Hematopoietic multipotent progenitor cell treated with erythropoietin and hydrocortisone succinate and interleukin-3 and kit ligand, for 4 days (in vitro differentiated cells): ENCODE measurements at places on chromosomes 16 and 17.

DNA sequence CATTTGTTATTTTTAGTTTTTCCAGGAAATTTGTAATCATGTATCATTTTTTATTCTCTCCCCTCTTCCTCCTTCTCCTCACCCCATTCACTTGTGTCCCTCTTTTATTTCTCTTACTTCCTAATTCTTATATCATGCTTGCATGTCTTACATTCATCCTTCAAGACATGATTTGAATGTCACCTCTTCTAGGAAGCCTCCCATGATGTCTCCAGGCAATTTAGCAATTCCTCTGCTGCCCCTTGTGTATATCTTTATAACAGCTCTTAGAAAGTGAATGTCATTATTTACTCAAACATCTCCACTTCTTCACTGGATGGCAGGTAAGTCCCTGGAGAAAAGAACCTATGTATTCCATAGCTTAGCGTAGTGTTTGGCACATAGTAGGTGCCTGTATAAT, 7.8 kb downstream of the HNF1B start:
- peak; percentile 50 for DNase-seq

- peak; percentile 35 for DNase-seq
These were observed 18.3 kb downstream of the IL4R start for GRCh38 chr16:27332105-27332504.

DNA sequence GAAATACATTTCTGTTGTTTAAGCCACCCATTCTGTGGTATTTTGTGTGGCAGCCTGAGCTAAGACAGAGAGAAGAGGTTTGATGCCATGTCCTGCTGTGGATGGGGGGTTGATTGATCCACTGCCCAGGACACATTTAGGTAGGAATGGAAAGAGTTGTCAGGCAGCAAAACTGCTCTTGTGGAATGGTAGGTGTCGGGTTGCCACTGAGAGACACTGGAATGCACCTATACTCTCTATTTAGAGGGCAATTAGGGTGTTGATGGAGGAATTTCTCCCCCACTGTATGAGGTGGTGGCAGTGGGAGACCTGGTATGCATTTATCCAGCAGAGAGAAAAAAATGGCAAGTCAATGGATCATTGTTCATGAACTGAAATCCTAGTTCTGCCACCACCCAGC, 30.9 kb downstream of the CBLN1 start:
- no peak for DNase-seq

DNA sequence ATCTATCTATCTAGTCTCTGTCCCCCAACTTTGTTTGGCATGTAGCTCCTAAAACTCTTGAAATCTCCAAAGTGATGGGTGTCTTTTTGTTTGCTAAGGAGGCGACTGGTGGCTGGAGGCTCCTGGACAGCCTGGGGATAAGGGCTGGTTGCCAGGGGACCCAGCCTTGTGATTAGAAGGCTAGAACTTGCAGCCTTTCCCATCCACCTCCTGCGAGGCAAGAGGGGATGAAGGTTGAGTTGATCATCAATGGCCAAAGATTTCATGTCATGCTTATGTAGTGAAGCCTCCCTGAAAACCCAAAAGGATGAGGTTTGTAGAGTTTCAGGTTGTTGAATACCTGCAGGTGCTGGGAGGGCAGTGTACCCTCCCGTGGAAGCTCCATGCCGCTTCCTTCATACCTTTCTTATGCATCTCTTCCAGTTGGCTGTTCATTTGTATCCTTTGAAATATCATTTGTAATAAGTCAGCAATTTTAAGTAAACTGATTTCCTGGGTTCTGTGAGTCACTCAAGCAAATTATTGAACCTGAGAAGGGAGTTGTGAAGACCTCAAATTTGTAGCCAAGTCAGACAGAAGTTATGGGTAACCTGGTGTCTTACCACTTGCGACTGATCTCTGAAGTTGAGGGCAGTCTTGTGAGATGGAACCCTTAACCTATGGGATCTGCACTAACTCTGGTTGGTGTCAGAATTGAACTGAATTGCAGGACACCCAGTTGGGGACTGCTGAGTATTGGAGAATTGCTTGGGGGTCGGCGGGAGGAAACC, 202.4 kb downstream of the SEC14L1 start:
- no peak for DNase-seq

GRCh38 chr16:67934306-67935100, 2.1 kb downstream of the PSMB10 start:
- no peak for DNase-seq

GRCh38 chr17:39600288-39600996, 7.3 kb downstream of the NEUROD2 start:
- DNase-seq, result no peak

GRCh38 chr16:84611041-84611440, 6.8 kb downstream of the COTL1 start:
- no peak for DNase-seq

DNA sequence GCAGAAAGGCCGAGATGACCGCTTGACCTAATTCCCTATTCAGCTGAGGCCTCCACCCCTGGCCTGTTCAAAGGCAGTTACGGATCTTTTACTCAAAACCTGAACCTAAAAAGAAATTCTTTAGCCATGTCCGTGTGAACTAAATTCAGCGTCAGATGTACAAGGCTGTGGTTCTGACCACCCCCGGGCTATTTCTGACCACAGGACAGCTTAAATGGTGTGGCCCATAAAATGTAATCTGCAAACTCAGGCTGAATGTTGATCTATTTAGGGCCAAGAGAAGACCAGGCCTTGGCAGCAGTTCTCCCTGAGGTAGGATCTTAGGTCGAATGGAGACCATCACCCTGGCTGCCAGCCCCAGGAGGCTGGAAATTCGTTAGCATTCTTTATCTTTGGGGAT, 485.5 kb downstream of the WWOX start:
- no peak for DNase-seq

GRCh38 chr17:74201250-74201649, 2.2 kb upstream of the RPL38 start:
- DNase-seq, result no peak

DNA sequence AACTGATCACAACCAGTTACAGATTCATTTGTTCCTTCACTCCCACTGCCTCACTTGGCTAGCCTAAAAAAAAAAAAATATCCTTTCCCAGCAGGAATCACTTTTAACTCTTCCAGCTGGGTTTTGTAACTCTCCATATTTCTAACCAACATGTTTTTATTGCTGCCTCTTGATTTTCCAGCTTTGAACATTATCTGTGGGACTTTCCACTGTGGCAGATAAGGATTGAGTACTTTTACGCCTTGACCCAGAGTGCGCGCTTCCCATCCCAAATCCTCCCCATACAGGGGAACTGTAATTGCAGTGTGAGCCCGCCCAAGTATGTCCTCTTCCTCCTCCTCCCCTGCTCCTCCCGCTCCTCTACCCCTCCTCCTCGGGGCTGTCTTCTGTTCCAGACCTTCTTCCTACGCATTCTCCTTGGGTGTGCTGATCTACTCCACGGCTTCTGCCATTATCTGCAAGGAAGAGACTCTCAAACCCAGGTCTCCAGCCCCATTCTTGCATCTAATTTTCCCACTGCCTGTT, 43.4 kb downstream of the CYB5D2 start:
- DNase-seq, result no peak

DNA sequence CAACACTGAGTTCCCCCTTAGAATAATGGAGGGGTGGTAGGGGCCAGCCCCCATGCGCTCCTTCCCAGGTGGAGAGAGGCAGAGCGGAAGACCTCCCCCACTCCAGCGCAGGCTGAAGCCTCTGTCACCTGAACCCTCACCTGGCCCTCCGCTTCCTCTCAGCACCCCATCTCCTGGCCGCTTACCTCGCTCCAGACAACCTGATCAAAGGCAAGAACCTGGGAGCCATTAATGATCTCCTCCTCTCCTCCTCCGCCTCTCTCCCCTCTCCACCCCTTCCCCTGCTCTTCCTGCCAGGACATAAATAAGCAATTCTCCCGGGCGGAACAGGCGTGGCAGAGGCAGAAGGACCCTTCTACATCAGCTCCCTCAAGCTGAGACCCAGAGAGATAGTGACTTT, 110.2 kb upstream of the LHX1 start:
- DNase-seq, result no peak

DNA sequence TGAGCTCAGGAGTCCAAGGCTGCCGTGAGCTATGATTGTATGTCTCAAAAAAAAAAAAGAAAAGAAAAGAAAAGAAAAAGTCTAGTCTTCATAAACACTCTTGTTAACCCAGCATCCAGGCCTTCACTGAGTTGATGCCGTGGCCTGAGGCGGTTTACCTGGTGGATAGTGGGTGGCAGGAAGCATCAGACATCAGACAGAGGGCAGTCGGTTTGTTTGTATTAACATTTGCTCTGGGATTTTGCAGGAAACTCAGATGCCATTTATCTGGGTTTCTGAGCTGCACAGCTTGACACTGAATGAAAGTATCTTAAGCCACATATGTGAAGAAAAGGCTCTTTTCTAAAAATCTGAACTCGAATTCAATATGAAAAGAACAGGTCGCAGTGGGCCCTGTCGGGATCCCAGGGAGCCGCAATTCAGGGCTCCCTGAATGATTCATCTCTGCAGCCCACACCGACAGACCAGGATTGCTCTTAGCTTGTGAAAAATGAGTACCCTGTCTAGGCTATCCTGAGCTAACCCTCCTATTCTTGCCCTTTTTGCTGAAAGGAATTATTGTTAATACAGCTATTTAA, 1.1 kb upstream of the DBNDD1 start:
- DNase-seq, result no peak

DNA sequence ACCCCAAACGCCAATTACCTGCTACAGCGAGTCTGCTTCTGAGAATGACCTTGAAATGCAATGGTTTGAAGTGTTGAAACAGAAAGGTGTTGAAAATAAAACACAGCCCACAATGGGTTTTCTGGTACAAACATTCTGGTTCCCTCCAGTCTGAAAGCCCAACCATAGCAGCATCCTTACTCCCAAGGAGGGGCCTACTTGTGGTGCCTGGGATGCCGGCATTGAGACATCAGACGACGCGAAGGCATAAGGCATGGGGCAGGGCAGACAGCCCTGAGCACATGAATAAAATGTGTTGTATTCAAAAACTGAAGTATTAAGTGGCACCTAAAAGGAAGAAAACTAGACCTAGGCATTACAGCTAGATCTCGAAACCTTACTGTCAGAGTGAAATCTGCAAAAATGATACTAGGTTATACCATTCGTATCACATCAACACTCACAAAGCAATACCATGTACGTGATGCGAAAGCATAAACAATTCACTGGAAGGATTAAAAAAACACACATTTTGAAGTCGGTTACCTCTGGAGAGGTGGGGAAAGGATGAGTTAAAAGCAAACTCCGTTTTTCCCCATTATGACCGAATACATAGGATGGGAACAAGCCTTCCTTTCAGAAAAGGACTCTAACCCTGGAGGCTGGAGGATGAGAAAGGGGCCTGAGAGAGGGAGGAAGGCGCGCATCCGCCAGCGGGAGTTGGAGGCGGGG, 702 bp downstream of the NUDT21 start:
- DNase-seq, result peak; percentile 29
